ENCODE measurements at places on chromosomes 4 and X.

DNA sequence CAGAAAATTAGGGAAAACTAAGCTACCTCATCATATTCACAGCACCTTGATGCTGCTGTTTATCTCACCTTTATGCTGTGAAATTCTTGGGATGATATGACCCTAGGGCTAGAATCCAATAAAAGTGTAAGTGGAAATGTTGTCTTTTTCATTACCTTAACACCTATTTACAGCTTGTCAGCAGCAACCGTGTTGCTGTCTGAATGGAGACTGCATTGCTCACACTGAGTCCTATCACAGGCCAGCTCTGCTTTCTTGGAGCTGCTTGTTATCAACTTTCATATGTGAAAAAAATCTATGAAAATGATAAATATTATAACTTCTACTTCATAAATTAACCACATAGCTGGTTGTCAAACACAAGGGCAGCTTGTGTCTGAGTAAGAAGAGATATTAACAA is 789.5 kb downstream of the TECRL start:
- DNase-seq, result no peak

- DNase-seq, result no peak
Measured at GRCh38 chr4:182564724-182565369, 321.6 kb downstream of the TENM3 start.

DNA sequence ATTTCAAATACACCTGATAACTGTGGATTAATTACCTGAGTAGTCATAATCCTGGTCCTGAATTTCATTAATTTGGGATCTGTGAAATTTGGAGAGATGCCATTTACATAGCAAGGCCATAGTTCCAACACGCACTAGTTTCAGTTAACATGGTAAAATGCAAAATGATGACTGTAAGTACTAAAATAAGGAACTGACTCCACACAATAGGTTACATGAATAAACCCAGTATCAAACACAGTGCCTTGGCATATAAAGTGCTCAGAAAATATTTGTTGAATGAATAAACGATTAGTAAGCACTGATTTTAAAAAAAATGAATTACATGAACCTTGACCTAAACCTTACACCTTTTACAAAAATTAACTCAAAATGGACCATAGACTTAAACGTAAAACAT is 9.0 kb downstream of the FBXO8 start:
- no peak for DNase-seq

DNA sequence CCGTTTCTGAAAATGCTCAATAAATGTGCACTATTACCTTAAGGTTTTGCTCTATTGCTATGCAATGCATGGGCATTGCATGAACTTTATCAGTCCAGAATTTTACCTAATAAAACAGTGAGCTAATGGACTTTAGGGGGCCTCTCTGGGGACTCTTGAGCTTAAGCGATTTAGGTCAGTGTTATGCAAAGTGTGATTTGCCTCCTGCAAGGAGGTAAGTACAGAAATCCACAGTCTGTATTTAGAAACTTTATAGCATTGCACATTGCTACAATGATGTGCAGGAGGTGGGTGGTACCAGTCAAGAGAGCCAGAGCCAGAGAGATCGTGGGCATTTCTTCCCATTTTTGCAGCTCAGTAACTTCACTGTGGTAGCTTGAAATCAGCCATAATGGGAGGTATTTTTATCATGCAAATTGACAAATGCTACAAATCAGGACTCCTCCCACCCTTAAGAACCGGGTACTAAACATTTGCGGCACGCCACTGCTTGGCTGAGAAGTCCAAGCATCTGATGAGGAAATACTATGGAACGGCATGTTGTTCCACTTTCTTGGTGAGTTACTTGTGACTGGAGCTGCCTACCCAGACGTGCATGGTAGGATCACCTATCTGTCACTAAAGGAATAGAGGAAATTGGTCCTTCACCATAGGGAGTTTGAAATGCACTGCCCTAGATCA is 174.6 kb upstream of the PGRMC2 start:
- no peak for DNase-seq

- DNase-seq, result no peak
Measured at GRCh38 chr4:24547979-24548378, 36.4 kb downstream of the DHX15 start.

GRCh38 chr4:186258216-186258811 is 7.7 kb upstream of the F11 start:
- DNase-seq, result no peak

DNA sequence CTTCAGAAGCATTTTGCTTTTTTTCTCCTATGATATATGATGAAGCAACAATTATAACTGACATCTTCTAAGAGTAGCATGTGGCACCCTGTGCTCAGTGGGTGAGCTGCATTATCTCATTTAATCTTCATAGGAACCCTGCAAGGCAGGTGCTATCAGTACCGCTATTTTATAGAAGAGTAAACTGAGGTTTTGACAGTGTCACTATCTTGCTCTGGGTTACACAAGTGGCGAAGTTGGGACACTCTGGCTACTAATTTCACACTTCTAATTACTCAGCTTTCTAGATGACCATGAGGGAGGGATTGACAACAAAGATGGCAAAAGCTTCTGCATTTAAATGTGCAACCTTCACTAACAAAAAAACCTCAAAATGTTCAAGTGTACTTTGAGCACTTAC is 76.9 kb upstream of the CAMK2D start:
- DNase-seq, result no peak

DNA sequence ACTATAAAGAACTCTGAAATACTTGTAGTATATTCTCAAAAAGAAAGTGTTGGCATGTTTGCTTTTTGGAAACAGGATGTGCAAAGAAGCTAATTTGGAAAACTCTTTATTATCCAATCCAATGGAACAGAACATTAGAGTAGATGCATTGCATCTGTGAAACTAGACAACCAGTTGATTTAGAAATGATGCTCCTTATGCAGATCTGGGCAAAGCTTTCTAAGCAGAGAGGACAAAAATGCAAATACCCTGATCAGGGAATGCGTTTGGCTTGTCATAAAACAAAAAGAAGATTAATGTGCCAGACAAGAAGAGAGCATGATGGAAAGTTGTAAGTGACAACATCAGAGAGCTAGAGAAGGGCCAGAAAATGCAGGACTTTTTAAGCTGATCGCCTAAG is 142.3 kb downstream of the RCHY1 start:
- DNase-seq, result no peak

GRCh38 chr4:11079171-11079570 is 349.5 kb downstream of the HS3ST1 start:
- DNase-seq, result no peak

DNA sequence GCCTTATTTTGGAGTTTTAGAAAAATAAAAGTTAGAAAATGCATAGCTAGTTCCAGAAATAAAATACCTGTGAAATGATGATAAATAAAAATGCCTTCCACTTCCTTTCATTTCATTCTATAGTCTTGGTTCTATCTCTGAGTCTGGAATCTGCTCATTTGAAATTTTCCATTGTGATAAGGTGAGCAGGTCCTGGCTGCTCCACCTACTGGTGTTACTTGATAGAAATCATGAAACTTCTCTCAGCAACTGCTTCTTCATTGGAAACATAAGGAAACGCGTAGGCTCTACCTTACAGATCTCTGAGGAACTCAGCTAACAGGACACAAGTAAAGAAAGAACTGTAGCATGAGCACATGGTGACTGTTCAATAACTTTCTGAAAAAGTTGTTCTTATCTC is 141.8 kb downstream of the DCHS2 start:
- no peak for DNase-seq

- no peak for DNase-seq
Measured at GRCh38 chr4:101724093-101724492, 66.4 kb upstream of the BANK1 start.

DNA sequence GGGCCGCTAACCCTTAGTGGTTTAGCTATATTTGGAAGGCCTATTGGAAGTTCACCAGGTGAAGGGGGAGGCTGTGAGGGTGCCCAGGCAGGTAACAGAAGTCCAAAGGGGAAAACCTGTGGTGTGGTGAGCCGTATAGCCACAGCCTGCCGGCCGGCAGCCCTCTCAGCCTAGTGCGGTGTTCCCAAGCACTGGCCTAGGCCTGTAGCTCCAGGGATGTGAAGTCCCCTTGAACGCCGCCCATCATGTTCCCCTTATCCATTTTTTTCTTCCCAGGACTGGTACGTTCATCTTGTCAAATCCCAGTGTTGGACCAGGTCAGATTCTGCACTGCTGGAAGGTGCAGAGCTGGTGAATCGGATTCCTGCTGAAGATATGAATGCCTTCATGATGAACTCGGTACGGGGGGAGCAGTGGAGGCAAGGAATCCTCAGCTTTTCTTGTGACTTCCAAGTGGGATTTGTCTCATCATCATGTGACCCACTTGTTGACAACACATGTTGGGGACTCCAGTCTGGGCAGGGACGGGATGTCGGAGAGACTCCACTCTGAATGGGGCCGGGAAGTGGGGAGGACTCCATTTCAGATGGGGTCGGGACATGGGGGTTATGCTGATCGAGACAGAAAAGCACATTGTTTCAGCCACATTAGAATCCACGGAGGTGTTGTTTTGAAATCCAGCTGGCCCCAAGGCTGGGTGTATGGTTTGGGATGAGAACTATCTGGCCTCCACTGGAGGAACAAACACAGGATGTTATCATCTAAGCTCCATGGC is 39.2 kb upstream of the MSANTD1 start:
- no peak for DNase-seq

DNA sequence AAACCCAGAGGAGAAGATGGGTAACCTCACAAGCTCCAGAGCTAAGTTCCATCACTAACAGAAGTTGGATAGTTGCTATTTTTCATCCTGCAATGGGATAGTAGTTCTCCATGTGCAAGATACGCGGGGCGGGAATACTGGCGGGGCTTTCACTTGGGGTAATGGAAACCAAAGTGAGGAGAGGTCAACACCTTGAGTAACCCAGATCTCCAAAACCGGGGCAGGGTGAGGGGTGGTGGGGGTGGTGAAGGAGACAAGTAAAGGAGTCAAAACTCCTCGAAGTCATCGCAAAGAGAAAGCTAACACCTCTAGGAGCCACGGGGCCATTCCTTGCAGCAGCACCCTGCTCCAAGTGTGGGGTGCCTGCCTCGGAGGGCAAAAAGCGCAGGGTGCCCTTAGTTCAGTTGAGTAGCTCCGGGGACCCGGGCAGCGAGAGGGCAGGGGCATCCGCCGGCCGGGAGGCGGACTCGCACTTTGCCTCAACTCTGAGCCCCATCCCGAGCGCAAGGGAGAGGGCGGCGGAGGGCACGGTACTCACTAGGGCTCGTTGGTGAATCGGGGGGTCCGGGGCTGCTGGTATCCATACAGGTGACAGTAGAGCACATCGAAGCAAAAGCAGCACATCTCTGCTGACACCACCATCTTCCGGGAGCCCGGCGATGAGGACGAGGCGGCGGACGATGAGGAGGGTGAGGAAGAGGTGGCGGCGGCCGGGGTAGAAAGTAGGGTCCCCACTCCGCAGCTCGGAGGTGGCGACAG is 645 bp downstream of the AMMECR1 start:
- no peak for DNase-seq

DNA sequence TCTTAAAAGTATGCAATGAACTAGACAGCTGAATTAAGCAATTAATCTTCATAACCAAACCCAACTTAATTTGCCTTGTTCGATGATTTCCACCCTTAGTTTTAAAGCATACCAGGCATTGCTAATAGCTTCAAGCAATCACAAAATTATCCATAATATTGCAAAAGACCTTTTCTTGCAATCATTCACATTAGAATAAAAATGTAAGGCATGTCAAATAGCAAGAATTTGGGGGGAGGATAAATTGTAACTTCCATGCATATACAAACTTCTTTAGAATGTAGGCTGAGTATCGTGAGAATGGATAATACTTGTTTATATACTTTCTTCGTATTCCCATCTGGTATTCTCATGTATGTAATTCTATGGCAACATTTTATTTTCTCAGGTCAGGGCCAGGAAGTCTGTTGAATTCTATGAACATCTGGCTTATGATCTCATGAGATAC is 28.7 kb upstream of the BMP2K start:
- no peak for DNase-seq

- DNase-seq, result peak; percentile 79
Measured at GRCh38 chr4:185115827-185116232, 27.2 kb upstream of the SLC25A4 start.

- DNase-seq, result no peak
Measured at GRCh38 chrX:68685685-68686084, 38.2 kb downstream of the STARD8 start.

- no peak for DNase-seq
Measured at GRCh38 chr4:60743654-60744053, 456.5 kb upstream of the ADGRL3 start.

DNA sequence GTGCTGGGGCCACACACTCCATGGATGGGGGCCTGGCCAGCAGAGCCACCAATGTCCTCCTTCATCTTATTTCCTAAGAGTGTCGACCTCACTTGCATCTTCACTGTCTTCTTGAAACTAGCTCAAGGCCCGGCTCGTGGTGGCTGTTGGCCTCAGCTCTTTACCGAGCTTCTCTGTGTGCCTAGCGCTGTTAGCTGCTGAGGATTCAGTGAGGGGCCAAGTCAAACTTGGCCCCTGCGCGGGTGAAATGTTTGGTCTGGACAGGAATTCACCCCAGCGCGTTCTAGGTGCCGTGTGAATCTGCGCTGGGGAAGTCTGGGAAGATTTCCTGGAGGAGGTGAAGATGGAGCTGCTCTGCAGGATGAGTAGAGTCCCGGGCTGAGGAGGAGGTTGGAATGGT is 8.5 kb downstream of the SORCS2 start:
- DNase-seq, result no peak

DNA sequence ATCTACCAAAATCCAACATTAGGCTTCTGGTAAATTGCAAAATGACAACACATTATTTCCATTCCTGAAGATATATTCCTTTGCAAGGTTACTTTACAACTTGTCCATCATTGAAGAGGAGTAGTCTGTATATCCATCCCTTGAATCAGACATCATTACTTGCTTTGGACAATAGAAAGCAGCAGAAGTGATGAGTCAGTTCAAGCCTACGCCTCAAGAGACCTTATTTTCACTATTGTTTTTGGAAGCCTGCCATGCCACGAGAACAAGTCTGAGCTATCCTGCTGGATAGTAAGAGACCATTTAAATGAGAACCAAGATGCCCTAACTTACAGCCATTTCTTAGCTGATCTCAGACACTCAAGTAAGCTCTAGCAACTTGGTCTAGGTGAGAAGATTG is 246.0 kb upstream of the HHIP start:
- no peak for DNase-seq

DNA sequence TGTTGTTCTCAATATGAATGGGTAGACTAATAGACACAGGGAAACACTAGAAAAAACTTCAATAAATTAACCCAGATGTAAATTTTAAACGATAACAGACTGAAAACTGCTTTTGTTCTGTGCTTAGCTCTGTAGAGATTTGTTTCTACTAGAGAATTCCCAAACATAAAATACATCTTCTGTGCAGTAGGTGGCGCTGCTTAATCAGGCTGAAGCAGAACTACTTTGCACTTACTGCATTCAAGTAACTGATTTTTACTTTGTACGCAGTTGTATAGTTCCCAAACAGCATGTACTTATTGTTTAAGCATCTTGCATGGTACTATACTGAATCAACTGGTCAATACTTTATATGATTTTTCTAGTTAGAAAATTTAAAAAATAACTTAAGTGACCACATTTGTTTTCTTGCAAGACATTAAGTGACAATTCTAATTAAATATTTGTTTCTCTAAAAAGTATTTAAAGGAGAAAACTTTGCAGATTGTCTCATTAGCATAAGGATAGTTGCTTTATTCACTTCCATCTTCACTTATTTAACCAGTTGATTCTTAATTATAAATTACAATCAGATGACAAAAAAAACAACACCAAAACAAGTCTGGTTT is 490.6 kb downstream of the IL15 start:
- peak; percentile 39 for DNase-seq

- DNase-seq, result no peak
Measured at GRCh38 chr4:12041828-12042227, 613.1 kb upstream of the HS3ST1 start.
